Activated naive CD4-positive, alpha-beta T cell treated with anti-CD3 and anti-CD28 coated beads, Interleukin-2, amount 10 ng/mL, durations not matched to agents 7 days and 5 days (primary cell): ENCODE measurements at places on chromosomes 5 and 9.

- no peak for DNase-seq
These were observed 207.7 kb downstream of the FRMD3 start for GRCh38 chr9:83330207-83331196.

DNA sequence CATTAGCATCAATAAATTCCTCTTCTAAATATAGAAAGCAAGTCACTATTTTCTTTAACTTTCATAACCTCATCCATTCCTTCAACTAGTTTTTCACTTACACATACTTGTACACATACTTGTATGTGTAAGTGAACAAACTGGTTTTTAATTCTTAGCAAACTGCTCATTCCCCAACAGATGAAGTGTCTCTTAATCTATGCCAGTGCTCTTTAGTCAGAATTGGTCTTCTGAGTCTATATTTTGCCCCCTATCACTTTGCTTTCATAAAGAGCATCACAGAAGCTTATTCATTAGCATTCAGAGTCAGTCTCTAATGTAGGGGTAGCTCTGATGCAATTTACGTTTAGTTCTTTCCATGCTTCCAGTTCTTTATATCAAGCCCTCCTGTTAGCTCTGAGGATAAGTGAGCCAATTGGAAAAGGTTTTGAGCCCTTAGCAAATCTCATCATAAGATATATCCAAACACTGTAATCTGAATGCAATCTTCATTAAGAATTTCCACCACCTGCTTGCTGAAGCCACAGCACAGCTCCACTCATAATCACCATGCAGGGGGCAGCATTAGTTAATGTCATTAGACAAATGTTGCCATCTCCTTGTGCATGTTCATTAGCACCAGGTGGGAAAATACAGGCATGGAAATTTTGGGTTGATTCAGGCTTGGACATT is 178.5 kb upstream of the SLC24A2 start:
- no peak for DNase-seq

DNA sequence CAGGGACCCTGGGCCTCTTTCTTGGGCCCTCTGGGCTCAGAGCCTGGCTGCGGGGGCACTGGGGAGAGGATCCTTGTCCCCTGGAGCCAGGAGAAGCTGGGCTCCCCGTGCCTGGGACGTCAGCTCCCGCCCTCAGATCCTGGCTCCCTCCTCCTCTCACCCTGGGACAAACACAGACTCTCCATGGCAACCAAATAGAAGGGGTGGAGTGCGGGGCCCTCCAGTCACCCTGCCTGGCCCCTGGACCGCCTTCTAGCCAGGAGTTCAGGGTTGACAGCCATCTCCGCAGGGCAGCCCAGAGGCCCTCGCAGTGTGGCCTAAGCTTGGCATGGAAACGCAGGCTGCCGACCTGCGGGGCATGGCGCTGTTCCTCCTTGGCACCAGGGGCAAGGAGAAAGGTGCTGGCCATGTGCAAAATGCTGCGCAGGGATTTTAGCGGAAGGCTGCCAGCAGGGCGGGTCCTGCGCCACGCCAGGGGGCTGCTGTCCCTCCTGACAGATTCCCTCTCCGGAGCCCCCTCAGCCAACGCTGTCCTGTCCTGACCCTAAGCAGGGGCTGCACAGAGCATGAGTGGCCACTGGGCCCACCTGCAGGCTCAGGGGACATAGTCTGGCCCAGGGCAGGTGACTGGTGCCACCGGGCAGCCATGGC is 1.0 kb downstream of the ZDHHC11 start:
- DNase-seq: peak; percentile 10

- no peak for DNase-seq
These were observed 77.1 kb downstream of the BAAT start for GRCh38 chr9:101307524-101308213.

GRCh38 chr5:135447298-135447929 is at the start of gene DCANP1:
Gene DCANP1, minus strand, starts transcription at chr5:135447348. Its CDS starts 240 bp downstream, at chr5:135447108.
- DNase-seq: no peak

DNA sequence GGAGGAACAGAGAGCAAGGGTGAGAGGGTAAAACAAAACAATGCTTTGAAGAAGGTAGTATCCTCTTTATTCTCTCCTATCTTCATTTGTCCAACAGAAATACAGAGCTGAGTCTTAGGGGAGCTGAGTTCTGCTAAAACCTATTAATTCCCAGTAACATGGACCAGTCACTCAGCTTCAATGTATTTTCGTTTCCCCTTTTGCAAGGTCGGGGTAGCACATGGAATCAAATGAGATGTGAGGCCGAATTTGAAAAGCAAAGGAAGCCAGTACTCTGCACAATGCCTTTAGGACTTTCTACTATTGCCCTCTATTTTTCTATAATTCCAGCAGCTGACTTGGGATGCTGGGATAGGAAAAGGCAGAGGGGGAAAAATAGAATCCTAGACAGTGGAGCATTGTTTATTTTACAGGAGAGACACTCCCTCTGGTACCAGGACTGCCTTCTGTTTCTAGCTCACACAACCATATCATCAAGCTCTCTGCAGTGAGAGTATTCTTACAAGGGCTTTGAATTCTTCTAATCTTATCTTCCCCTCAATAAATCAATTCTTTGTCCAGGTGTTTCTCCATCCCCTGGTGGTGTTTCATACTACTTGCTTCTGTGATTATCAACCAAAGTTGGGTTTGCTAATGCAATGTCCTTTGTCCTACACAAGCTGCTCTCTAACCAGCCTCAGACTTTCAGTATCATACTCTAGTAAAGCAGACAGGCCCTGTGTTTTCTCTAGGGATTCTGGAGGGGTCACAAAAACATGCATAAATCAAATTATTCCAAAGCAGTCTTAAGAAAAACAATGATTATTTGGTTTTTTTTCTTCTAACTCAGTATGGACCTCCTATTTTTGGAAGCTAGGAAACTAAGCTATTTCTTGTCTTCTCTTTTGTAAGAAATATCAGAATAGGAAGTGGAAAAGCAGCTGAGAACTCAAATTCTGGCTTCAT is 341.5 kb downstream of the OSTF1 start:
- no peak for DNase-seq
